ENCODE measurements at places on chromosomes 11 and 22.

DNA sequence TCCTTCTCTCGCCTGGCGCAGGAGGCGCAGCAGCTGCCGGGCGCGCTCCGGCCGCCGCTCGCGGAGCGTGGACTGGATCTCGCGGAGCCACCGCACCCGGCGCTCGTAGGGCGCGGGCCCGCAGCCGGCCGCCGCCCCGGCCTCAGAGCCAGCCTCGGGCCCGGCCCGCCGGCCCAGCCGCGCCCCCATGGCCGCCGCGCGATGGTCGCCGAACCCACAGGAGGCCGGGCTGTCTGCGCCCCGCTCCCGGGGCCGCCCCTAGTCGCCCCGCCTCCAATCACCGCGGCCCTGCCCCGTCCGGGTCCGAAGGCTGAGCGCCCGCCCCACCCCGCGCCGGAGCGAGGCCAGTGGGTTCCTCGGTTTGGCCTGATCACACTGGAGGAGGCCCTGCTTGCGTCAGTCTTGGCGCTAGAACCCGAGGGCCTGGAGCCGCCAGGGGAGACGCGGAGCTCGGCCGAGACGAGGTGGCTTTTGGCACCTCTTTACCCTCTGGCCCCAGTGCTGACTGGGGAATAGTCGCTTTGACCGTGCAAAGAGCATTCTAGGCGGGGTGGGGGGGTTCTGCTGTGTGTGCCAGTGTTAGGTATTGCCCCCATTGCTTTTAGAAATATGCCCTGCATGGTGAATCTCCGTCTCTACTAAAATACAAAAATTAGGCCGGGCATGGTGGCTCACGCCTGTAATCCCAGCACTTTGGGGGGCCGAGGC lies at the start of gene LRRC75B:
TSS of gene LRRC75B (minus strand) at position 223 of the 708 bp plus-strand sequence. CDS start at position 189, 34 bp downstream.
- DNase-seq = peak; percentile 47

GRCh38 chr11:92946707-92947106 lies 22.7 kb upstream of the MTNR1B start:
- no peak for DNase-seq

GRCh38 chr22:37101311-37102066 lies 8.0 kb downstream of the TMPRSS6 start:
- no peak for DNase-seq

DNA sequence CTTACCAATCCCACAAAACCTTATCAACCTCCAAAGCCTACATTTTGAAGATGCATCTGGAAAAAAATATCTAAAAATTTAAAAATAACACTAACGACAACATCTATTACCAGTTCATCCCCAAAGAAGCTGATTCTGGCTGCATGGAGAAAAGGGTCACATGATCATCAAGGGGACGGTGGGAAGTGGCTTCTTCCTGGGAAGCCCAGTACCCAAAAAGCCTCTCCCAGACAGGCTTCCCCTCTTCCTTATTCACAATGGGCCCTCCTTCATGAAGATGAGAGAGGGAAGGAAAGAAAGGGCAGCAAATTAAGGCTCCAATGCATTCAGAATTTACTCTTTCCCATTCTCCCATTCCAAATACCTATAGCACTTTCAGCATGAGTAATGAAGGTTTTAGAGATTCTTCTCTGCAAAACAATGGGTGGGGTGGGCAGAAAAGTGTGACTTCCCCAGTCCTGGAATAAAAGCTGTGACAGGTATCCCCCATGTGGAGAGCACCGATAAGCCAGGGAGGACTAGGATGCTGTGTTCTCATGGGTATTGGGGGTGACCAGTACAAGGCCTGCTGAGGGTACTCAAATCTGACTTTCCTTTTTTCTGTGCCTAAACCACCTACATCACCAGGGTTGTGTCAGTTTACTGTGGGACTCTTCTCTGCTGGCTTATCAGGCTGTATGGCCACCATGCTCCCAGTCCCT lies 88.2 kb downstream of the SIK3 start:
- DNase-seq = no peak

DNA sequence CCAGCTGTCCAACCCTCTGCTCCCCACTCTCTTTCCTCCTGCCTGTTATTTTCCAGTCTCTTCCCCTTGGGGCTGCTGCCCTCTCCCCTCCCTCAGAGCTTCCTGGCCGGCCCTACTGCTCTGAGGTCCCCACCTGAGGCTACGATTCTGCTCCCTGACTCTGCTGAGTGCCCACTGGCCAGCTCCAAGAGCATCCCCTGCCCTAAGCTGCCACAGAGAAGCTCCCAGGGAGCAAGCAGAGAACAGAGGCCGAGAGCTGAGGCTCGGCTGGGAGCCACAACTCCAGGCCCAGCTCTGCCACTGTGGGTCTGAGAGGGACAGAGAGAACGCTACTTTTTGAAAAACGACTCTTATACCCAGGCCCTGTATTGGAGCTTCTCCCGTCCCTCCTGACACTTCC lies 61.1 kb downstream of the CHRDL2 start:
- DNase-seq = no peak

DNA sequence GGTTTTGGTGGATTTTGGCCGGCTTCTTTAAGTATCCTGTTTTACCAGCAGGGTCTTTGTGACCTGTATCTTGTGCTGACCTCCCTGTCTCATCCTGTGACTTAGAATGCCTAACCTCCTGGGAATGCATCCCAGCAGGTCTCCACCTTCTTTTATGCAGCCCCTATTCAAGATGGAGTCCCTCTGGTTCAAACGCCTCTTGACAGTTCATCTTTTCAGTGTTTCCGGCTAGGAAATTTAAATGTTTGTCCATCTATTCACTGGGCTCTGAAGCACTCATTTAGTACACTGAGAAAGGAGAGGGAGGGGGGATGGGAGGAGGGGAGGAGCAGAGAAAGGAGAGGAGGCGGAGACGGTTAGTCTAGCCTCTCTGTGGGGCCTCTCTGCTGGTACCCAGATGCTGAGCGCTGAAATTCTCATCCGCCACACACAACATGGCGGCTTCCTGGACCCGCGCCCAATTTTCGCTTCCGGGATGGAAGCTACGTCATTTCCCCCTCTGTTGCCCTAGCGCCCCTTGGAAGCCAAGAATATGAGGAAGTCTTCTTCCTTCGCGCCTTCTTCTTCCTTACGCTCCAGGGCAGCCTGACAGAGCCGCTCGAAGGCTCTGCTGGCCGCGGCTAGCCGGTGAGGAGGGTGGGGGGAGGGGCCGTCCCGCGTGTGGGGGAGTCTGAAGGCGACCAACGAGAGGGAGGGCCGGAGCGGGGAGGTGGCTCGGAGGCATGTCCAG lies 69.0 kb upstream of the SYT13 start:
- peak; percentile 80 for DNase-seq

GRCh38 chr11:93169950-93170561 lies 27.7 kb downstream of the SLC36A4 start:
- no peak for DNase-seq

DNA sequence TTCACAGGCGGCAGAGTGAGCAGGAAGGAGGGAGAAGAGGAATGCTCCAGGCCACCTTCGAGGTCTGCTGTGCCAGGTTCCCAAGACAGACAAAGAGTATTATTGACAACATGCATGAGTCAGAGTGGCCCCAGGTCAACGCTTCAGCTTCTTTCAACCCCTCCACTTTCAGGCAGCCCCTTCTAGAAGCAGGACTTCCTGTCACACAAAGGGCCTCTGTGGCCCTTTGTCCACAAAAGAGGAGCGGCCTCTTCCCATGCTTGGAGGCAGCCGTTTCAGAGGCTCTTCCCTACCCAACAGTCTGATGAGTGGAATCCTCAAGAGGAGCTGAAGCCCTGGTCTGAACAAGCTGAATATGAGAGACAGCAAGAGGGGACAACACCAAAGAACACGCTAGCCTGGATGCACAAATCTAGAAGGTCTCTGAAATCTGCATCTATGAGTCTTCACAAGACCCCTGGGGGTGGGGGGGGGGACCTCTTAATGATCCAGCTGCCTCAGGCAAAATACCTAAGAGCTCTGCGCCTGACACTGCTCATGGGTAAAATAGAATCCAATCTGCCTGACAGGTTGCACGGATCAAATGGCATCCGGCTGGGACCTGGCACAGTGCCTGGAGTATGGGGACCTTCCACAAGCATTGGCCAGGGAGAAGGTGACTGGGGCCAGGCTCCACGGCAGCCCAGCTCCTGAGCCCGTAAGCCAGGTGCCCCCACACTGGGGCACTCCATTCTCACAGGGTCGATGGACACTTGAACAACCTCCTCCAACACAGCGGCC lies 67.5 kb downstream of the PACSIN2 start:
- no peak for DNase-seq

DNA sequence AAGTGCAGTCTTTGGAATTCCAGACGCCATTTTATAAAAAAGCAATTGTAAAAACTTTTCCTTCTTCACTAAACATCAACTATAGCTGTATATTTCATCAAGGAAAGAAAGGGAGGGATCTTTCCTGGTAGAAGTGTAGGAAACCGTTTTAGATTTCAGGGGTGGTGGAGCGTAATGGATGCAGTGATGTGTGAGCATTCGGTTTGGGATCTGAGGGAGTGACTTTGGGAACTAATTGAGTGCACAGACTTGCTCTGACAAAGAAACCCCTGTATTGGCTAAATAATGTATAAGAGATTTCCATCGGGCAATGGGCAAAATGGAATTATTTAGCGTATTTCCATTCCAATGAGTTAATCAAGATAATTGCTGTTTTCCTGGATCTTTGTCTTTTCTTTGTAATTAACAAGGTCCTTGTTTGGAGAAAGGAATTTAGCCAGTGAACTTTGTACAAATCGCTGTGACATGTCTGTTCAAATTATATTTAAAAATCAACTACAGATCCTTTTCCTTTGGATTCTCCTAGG lies 125.0 kb upstream of the NARS2 start:
- DNase-seq = no peak

DNA sequence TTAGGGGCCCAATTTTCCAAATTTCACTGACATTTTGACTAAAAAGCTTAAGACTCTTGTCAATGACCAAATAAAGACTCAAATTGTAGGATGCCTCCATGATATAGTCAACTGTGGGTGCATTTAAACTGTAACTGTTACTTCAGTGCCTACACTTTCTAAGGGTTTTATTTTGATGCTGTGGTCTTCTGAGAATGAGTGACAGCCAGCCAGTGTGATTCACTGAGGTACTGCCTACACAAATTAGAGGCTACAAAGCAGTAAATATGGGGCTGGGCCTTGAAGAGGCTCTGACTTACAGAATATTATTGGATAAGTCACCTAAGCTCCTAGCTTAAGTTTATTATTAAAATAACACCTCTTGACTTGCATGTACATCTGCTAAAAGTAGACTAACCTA lies 210.6 kb downstream of the SWAP70 start:
- DNase-seq = no peak

DNA sequence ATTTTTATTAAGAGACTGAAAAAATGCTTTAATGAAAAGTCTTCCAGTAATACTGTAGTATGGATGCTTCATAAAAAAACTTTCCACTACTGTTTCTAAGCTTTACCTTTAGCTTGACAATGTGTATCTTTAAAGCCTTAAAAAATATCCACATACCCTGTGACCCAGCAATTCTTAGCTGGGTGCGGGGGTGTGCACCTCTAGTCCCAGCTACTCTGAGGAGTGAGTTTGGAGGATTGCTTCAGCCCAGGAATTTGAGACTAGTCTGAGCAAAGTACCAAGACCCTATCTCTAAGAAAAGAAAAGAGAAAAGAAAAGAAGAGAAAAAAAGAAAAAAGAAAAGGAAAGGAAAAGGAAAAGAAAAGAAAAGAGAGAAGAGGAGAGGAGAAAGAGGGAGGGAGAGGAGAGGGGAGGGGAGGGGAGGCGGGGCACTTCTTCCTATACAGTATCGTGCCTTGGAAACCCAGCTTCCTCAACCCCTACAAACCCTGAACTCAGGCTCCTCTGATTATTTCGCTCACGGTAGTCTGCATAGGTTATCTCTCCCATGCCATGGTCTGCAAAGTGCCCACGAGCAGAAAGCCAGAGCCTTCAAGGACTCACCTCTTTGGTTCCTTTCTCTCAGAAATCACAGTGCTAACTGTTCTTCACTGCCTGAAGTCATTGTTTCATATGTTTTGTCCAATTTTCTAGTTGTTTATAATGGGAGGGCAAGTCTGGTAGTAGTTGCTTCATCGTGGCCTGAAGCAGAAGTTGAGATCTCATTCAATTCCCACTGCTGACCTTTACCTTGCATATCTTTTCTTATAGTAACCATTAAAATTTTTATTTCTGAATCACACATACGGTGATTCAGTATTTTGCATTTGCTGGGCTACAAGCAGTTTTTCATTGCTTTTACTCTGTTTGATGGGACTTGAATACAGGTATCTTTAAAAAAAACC lies 82.2 kb downstream of the FAM83F start:
- peak; percentile 19 for DNase-seq

DNA sequence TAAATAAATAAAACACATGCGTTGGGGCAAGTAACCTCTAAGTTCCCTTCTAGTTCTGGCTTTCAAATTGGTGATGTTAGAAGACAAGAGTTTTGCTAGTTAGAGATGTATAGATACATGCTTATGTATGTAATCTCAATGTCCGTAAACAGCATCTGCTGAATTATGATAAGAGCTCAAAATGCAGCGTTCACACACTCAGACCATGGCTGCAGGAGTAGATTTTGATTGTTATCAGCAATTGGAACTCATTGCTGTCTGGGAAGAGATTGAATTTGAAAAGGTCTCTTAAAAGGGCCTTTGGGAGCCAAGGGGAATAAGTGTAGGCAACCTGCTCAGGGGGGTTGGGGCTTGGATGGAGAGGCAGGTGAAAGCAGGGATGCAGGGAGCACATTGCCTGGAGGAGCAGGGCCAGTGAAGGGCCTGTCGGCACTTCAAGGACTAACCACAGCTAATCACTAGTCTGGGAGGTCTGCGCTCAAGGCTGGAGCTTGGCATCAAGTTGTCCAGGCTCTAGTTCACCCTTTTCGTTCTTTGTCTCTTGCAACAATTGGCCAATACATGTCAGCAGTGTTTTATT lies 2.7 kb upstream of the RAG1 start:
- DNase-seq = no peak

DNA sequence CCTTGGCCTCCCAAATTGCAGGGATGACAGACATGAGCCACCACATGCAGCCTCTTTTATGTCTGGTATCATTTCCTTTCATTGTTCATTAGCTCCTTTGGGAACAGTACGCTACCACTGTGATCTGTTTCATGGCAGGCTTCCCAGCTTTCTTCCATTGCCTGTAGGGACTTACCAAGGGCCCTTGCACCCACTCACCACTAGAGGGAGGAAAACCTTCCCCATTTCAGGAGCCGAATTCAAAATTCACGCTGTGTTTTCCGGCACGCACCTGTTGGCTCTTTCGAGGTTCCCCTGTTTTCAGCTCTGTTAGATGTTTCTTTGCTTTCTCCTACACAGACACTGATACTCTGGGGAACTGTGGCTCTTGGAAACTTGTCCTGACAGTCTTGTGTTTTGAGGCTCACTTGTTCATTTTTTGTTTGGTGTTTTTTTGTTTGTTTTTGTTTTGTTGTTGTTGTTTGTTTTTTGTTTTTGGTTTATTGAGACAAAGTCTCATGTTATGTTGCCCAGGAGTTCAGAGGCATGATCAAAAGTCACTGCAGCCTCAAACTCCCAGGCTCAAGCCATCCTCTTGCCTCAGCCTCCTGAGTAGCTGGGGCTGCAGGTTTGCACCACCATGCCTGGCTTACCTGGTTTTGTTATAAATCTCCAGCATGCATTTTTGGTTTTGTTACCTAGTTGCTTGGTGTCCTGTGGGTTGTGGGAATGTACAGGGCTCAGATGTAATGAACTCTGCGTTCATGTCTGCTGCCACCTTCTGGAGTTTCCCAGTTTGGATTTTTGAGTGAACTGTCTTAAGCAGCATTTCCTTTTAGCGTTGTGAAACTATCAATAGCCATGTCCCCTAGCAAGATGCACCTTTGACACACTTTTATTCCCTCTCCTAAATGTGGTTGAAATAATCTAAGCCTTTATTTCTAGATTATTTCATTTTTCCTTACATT lies 2.3 kb downstream of the KRTAP5-11 start:
- DNase-seq = peak; percentile 17

GRCh38 chr11:12117200-12117599 lies 6.8 kb downstream of the MICAL2 start:
- no peak for DNase-seq

Data from CD14-positive monocyte (primary cell).